ENCODE measurements at places on chromosomes 5 and 9.

DNA sequence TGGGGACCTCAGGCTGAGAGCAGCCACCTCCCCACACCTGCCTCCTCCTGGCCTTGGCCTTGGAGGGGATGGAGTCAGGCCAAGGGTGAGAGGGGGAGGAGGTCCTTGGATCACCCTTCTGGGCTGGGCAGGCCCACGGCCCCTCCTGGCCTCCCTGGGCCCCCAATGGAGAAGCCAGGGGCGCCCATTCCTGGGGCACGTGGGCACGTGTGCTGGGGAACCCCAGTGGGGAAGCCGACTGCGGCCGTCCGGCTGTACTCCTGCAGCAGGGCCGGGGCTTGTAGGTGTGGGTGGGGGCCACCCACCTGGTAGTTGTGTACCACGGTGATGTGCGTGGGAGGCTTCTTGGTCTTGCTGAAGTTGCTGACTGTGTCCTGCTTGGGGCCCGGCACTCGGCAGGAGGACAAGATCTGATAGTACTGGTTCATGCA lies 8.5 kb downstream of the CRAT start:
- no peak for DNase-seq

GRCh38 chr9:6686396-6686795 lies 40.9 kb upstream of the GLDC start:
- DNase-seq = no peak

GRCh38 chr5:143001764-143002351 lies 231.7 kb downstream of the ARHGAP26 start:
- DNase-seq = peak; percentile 36

DNA sequence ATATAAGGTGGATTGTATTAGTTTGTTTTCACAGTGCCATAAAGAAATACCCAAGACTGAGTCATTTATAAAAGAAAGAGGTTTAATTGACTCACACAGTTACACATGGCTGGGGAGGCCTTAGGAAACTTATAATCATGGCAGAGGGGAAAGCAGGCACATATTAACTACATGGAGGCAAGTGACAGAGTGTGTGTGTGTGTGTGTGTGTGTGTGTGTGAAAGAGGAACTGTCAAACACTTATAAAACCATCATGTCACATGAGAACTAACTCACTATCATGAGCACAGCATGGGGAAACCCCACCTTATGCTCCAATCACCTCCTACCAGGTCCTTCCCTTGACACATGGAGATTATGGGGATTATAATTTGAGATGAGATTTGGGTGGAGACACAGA lies 118.6 kb downstream of the SPEF2 start:
- no peak for DNase-seq

- no peak for DNase-seq
Observed at GRCh38 chr5:149471406-149472183, 79.6 kb downstream of the CSNK1A1 start.

- DNase-seq = no peak
Observed at GRCh38 chr5:78971998-78972397, 13.1 kb downstream of the ARSB start.

GRCh38 chr9:89866701-89867100 lies 261.9 kb downstream of the GADD45G start:
- no peak for DNase-seq

Data from HS-5 (cell line).